ENCODE measurements at places on chromosomes 3 and 15. TPM values are rescaled to one million over a fixed set of nuclear protein-coding genes. Genes with fewer than 3 reads are reported as not detected.

ACSBG1 gene
- total RNA-seq = 23.6 TPM

TRPC1 gene
- total RNA-seq = 21.8 TPM

GRCh38 chr3:58528629-58529028 lies 8.4 kb downstream of the ACOX2 start:
- DNase-seq = no peak

DNA sequence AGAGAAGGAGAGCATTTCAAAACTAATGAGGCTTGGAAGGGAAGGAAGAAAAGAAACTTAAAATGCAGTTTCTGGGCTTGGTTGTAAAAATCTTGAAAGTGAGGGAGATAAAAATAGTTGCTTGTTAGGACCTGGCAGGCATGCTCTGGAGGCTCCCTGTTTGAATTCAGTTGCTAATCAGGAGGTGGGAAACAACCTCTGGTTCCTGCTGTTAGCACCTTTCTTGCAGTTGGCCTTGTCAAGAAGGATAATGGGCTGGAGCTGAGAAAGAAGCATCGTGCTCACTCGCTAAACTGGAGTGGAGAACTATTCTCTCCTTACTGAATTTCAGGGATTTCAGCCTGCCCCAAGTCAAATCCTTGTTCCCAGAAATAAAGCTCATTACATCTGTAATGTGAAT lies 23.4 kb downstream of the SNAPC5 start:
- DNase-seq = no peak

DNA sequence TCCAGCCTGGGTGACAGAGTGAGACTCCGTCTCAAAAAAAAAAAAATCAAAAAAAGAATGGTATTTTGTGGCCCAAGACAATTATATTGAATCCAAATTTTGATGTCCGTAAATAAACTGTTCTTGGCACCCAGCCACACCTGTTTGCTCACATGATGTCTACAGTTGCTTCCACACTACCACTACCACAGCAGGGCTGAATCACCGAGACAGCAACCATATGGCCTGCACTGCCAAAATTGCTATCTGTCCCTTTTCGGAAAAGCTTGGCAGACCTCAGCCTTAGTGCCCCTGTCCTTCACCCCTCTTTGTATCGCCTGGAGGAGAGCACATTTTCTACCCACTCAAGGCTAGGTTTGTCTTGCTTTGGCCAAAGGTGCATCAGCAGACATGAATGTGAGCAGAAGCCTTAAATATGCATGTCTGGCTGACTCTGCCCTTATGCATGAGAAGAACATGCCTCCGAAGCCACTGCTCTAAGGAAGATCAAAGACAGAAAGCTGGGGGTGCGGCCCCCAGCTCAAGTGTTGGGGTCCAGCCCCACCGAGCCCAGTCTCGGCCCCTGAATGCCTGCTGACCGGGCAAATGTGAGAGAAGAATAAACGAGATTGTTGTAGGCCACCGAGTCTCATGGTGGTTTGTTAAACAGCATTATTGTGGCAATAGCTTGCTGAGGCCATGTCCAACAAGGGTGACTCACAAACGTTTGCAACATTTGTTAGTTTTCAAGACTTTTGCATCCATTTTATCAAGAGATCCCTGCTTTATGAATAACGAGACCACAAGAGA lies 108.1 kb downstream of the TPRA1 start:
- DNase-seq = no peak

PTX3 gene
- total RNA-seq = 24.6 TPM

GRCh38 chr15:31173790-31174450 lies 72.4 kb upstream of the TRPM1 start:
- no peak for DNase-seq

GRCh38 chr3:195872800-195873199 lies 35.6 kb downstream of the TNK2 start:
- DNase-seq = no peak

DNA sequence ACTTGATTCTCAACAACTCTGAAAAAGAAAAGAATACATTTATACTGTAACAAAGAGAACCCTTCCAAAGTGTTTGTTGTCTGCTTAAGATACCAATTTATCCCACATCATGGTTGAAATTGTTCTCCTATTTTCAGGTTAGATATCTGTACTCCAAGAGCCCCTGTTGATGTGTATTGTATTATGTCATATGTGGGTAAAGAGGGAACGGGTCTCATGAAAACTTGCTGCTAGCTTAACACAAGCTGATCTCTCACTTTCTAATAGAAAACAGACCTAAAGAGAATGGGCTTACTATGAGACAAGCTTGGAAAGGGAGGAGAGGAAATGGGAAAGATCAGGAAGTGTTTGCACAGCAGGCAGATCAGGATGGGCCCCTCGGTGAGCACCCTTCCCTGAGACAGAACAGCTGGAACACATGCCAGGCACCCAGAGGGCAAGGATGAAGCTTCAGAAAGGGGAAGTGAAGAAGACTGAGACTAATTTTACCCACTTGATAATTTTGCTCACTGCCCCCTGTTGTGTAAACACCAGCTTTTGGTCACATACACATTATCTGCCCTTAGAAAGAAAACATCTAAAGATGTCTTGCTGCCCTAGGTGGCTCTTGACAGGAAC lies 747.9 kb upstream of the CCDC54 start:
- no peak for DNase-seq

DNA sequence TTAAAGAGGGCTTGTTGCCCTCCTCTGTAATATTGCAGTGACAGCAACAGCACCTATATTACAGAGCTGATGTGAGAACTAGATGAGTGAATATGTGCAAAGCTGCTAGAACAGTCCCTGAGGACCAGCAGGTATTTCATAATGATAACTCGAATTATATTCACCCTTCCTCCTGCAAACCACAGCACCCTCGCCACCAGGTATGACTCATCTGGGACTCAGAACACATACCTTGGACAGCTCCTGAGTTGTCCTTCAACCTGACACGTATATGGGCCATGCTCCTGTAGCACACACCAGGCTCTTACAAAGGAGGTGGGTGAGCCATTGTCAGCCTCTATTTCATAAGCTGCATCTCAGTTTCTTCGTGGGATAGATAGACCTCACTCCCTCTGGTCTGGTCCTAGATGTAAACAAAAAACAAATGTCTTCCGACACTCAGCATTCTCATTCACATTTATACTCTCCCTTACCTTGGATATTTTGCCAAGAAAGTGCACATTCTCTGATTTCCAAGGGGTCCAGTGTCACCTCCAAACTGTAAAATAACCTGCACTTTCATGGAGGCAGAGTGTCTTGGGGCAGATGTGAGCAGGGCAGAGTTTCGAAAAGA lies 124.5 kb downstream of the TLE3 start:
- DNase-seq = no peak

GABRA5 gene
- total RNA-seq = 0.39 TPM

DNA sequence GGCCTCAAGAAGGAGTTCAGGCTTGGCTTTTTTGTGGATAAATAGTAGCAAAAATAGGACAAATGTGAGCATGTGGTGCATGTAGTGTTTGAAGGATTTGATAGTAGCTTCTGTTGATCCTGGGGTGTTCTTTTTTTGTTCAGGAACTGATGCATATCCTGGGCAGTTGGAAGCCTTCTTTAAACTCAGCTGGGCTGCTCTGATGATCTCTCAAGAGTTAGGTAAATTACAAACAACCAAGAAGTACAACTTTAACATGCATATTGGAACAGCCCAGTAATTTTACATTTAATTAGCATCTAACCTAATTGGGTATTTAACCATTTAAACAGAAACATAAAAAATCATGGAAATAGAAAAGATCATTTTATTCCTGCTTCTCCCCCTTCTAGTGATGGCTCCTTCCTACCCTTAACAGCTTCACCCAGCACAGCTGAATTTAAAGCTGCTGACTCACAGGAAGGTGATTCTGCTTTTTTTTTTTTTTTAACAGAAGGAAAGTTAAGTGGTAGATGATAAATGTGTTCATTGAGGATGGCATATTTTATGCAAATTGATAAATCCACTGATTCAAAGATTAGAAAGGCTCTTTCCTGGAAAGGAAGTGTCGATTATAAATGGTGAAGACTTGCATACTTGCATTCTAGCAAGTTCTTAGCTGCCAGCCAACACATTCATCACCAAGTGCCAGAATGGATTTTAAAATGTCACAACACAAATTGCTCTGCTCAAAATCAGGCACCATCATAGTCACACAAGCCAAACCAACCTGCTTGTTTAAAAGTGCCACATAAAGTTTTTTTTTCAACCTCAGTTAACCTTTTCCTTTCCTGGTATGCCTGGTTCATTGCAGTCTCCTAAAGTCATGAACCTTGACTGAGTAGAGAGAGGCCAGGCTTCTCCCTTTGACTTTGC lies 20.0 kb downstream of the SLC35G2 start:
- no peak for DNase-seq

GRCh38 chr3:126671521-126671920 lies 16.6 kb upstream of the TXNRD3 start:
- DNase-seq = no peak

All from skin of body (tissue), 3 donors.